ENCODE measurements at places on chromosomes 4 and X.

- no peak for DNase-seq
Observed at GRCh38 chr4:73911746-73912145, 42.6 kb downstream of the CXCL1 start.

DNA sequence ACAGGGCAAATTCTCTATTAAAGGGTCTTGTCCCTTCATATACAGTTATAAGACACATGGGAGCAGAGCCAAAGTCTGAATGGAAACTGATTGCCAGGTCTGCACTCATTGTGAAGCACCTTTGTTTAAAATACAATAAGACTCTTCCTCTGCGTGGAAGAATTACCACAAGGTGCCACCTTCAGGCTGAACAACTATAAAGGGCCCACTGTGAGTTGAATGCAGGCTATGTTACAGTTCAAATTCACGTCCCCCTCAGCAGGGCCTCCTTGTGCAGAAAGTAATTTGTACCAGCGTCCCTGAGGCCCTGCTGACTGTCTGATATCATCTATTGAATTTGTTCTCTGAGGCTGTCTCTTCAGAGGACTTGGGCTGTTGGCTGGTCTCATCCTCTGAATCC is 225.8 kb upstream of the TEX13C start:
- no peak for DNase-seq

GRCh38 chr4:126051689-126052424 is 737.1 kb downstream of the FAT4 start:
- DNase-seq = no peak

DNA sequence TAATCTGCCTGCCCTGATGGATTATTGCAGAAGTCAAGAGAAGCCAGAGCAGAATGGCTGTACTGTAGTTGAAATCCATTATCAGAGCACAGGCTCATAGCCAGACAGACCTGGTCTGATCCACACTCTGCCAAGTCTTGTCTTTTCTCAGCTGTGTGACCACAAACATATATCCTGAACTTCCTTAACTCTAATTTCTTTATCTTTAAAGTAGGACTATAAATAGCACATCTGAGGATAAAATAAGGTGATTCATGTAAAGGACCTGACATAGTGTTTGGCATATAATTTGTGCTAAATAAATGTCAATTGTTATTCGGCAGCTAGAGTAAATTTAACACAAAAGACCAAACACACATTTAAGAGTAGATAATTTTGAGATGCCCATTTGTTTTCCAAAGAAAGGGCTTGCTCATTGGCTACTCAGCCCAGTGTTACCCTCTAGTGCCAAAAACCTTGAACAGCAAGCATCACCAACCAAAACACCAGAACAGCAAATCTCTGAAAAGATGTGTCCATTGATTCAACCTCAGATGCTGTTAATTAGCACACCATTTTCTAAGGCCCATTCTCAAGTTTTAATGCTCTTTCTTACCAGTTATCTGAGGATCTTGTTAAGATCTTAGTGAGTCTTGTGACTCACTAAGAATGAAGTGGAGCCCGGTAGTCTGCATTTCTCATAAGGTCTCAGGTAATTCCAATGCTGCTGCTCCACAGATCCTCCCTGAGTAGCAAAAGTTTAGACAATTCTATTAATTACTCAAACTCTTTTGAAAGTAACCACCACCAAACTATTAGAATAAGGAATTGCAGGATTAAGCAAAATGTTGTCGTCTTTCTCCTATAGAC is 108.8 kb downstream of the HHIP start:
- no peak for DNase-seq

DNA sequence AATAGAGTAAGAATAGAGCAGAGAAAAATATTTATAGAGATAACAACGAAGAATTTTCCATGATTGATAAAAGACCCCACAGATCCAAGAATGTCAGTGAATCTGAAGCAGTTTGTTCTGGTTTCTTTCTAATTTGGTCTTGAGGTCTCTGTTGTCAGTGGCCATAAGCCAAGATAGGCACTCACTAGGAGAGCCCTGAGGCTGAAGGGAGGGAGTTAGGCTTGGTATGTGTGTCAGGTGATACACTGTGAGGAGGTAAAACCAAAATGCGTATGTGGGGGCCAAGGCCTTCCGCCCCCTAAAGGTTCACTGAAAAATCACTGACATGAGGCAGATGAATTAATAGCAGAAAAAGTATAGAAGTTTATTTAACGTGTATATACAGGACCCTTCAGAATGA is 382.3 kb upstream of the HTR2C start:
- DNase-seq = no peak

- DNase-seq = no peak
Observed at GRCh38 chr4:15521442-15522039, 51.9 kb downstream of the CC2D2A start.

DNA sequence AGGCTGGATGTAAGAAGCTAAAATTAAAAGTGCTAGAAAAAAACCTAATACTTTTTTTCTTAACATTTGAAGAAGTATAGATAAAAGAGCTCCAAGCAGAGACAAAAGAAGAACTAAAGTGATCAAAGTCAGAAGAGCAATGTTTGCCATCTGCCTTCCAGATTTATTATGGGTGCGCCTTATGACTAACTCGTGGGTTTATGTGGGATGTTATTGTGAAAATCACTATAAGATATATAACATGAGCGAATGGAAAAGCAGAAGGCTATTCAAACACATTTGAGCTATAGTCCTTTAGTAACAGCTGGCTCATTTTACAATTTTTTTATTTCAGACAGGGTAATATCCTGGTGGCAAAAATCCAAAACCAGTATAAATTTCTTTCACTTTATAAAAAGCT is 1040.7 kb downstream of the RAPGEF2 start:
- no peak for DNase-seq

DNA sequence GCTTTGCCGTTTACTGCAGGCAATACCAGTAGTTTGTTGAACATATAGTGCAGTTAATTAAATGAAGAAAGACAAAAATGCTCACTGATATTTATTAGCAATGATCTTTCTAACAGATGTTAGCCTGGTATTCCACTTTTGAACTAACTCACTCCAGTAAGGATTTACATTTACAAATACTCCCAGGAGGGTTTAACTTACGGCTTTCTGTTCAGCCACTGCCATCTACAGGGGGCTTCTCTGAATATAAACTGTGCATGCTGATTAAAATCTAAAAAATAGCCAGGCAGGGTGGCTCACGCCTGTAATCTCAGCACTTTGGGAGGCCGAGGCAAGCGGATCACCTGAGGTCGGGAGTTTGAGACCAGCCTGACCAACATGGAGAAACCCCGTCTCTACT is 2.2 kb upstream of the SRD5A3 start:
- no peak for DNase-seq

All from activated effector memory CD4-positive, alpha-beta T cell treated with anti-CD3 and anti-CD28 coated beads, Interleukin-2, amount 50 U/mL, for 16 hours (primary cell).